NCI-H187 treated with DMSO at 0.1 percent for 48 hours (cell line): ENCODE measurements at places on chromosomes 2 and 18.

GRCh38 chr2:237910576-237911362 is 51.3 kb downstream of the RAMP1 start:
- DNase-seq = no peak

DNA sequence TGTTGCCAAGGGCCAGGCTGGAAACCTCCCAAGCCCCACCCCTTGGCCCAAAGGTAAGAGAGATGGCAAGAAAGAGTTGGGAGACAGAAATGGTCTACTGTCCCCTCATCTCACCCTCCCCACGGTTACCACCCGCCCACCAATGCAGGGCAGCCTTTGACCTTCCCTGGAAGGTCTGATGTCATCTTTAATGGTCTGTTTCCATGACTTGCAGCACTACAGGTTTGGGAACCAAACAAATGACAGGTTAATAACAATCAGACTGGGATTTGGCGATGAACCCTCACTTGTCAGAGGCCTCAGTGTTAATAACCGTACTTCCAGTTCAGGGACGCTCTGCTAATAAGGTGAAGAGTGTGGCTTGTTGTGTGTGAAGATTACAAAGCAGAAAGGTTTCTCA is 70.4 kb downstream of the MRO start:
- no peak for DNase-seq

DNA sequence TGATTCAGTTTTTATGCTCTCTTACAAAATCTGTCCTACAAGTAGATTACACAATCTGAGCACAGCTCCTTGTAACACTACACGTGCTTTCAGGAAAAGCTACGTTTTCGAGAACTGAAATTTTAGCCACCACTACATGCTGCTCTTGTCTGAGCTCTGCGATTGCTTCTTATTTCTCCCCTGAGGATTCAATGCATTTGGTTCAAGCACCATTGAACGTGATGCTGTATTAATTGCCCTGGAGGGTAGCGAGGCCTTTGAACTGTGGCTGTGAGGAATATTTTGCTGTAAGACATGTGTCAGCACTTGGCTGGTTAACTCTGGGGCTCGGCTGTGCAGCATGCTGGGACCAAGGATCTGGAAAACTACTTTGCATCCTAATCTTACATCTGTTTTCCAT is 405.8 kb downstream of the EPHA4 start:
- DNase-seq = no peak

GRCh38 chr2:128026448-128027277 is 1.2 kb downstream of the SAP130 start:
- no peak for DNase-seq
